ENCODE measurements at places on chromosomes 3 and 15. TPM values are rescaled to one million over a fixed set of nuclear protein-coding genes. Genes with fewer than 3 reads are reported as not detected.
A peak's percentile ranks its signal among the peaks of the same experiment; 100 is the strongest.

- DNase-seq, result no peak
Observed at GRCh38 chr3:37768107-37768809, 93.4 kb upstream of the CTDSPL start.

DNA sequence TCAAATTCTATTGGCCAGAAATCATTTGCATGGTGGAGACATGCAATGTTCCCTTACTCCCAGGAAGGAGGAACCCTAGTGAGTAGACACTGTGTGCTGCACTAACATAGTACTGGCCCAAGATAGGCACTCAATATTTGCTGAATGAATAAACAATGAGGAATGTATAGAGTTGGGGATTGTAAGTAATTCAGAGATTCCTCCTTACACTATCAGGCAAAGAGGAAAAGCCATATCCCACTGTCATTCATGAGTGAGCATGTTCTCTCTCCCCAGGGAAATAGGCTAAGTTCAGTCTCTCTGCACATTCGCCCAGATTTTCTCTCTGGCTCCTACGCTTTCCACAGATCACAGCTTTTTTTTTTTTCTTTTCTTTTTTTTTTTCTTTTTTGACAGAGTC lies 154.9 kb upstream of the WNT5A start:
- DNase-seq, result no peak

- no peak for DNase-seq
Observed at GRCh38 chr15:100777821-100778220, 101.8 kb upstream of the ALDH1A3 start.

- peak; percentile 31 for DNase-seq
Observed at GRCh38 chr15:100783760-100784492, 95.7 kb upstream of the ALDH1A3 start.

GRCh38 chr3:171068658-171069057 lies 42.1 kb upstream of the SLC2A2 start:
- no peak for DNase-seq

- DNase-seq, result no peak
Observed at GRCh38 chr3:9838856-9839255, 5.0 kb downstream of the RPUSD3 start.

DNA sequence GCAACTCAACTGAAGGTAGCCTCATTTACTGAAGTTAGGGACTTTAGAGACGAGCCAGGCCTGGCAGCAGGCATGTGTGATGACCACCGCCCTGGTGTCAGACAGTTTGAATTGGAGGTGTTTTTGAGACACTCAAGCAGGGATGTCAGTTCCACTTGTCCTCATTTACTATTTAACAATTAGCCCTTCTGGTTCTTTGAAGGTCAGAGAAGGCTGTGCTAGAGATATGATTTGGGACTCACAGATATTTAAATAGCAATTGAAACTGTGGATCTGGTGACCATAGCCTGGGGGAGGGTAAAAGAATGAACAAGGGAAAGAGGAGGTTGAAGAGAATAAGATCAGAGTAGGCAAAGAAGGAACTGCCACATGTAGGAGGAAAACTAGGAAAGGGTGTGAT lies 74.6 kb downstream of the REC114 start:
- DNase-seq, result peak; percentile 59

DNA sequence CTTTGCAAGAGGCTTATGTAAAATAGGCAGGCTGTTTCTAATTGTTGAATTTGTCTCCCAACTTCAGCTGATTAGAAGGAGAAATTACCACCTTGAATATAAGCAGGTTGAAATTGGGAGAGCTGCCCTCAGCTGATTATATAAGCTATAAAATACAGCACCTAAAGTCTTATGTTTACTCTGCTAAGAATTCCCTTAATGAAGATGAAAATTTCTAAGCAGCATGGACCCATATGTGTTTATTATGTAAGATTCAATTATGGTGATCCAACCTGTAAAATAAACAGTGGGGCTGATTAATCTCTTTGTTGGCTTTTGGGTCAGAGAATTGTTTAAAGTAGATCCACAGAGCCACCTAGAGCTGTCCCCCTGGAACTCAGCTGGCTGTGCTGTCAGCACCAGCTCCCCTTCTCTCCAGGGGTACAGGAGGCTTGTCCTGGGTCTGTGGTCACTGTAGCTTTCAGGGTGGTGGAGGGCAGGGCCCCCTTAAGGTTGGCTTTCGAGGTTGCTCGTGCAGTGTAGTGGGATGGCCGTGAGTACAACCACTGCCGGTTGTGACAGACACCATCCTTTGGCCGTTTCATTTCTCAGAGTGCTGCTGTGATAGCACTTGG lies 9.5 kb downstream of the SLCO3A1 start:
- DNase-seq, result no peak

DNA sequence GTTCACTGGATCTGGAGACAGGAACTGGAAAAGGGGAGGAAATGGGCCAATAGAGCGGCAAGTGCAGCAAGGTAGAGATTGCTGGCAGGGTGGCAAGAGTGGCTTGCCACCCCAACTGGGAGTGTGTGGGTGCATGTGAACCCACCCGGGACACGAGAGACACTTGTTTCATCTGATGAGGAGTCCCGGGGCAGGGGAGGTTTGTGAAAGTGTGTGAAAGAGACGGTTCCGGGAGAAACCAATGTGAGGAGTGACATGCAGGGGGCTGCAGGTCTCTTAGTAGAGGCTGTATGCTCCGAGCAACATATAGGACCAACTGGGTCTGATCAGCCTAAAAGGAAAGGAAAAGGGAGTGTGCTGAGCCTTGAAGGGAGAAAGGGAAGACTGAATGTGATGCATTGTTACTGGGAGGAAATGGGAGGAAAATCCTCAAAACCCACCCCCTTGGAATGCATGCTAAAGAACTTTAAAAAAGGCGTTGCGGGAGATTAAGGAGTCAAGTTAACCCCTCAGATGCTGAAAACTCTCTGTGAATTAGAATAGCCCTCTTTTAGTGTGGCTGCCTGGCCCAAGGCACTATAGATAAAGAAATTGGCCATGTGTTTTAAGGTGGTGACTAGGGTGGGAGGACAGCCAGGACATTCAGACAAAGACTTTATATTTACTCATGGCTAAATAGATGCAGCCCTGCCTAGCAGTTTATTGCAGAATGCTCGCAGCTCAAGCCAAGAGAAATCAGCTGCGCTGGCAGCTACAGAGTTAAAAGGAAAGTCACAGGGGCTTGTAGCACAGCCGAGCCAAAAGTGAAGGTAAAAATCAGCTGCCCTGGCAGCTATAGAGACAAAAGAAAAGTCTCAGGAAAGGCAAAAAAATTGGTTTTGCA lies 9.1 kb upstream of the SLC9C1 start:
- DNase-seq, result no peak

DNA sequence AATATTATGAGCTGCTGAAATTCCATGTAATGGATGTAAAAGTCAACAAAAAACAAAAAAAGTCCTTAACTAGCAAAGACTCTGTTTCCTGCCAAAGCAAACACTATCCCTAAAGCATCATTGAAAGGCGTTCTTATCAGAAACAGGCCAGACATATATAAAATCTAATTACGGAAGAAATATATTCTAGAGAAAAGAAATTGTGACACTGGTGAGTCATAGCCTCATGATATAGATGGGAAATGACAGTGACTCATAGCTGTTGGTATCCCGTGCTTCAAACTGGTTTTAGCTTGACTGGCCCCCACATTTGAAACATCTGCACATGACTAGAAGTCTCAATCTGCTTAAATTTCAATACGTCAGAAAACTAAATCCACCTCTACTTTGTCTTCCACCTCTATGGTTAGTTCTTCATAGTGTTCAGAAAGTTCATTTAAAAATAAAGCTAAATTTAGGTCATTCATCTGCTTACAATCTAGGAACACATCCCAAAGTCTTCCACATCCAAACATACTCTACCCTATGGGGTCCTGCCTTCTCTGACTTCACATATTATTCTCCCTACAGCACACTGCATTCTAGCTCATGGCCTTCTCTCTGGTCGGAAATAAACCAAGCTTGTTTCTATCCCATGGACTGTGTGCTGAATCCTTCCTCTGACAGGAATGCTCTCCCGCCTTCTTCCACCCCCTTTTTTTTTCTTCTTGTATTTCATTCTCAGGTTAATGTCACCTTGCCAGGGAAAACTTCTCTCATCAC lies 456.3 kb upstream of the ARRDC4 start:
- DNase-seq, result no peak

DNA sequence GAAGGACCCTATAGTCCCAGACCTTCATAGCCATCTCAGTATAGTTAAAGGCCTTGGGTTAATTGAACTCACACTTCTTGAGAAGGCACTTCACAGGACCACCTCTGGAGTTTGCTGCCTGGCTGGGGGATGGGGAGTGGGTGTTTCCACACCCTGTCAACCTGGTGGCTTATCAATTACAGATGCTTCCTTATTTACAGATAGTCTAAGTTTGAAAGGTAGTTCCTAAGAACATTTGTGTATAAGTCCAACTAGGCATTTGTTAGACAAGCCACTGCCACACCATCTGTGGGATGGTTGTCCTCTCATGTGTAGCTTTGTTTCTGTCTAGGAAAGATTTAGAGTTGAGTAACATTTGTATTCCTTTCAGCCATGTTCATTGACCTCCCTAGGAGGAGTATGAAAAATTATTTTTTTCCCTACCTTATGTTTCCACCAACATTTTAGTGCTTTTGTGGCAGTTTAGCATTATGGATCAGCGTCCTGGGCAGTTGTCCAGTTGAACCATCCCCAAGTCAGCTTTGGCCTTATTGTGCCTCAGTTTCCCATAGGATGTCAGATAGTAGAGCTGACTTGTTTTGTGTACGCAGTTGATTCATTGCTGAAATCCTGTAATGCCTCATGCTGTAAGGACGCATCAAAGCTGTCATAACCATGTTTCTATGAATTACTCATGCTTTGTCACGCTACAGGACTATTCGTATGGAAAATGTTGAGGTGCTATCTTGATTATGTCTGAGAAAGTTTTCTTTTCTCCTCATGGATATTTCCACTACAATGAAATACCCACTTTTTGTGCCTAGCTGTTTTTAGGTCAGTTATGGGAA lies 21.2 kb upstream of the SIAH2 start:
- no peak for DNase-seq

- no peak for DNase-seq
Observed at GRCh38 chr3:115293321-115293720, 146.2 kb upstream of the ZBTB20 start.

GRCh38 chr3:120114981-120115380 lies 20.7 kb upstream of the GSK3B start:
- DNase-seq, result no peak

- no peak for DNase-seq
Observed at GRCh38 chr3:64518950-64519349, 168.8 kb downstream of the ADAMTS9 start.

GRCh38 chr3:59502806-59503205 lies 453.0 kb upstream of the CFAP20DC start:
- no peak for DNase-seq

GRCh38 chr15:71088155-71088554 lies 27.1 kb upstream of the THSD4 start:
- DNase-seq, result no peak

DNA sequence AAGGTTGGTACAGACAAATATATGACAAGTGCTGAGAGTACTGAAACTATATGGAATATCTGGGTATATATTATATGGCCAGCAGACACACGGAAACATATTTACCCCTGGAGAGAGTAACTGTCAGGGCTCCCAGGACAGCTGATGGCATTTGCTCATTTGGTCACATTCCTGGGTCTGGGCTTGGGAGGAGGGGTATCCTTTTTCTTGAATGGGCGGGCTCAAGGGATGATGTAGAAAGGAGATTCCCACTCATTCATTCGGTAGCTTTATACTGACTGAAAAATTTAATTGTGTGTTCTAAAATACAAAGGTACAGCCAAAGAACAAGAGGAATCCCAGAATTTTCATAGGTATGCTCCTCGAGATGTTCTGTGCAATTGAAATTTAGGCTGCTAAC lies 131.0 kb downstream of the KCNAB1 start:
- no peak for DNase-seq

DNA sequence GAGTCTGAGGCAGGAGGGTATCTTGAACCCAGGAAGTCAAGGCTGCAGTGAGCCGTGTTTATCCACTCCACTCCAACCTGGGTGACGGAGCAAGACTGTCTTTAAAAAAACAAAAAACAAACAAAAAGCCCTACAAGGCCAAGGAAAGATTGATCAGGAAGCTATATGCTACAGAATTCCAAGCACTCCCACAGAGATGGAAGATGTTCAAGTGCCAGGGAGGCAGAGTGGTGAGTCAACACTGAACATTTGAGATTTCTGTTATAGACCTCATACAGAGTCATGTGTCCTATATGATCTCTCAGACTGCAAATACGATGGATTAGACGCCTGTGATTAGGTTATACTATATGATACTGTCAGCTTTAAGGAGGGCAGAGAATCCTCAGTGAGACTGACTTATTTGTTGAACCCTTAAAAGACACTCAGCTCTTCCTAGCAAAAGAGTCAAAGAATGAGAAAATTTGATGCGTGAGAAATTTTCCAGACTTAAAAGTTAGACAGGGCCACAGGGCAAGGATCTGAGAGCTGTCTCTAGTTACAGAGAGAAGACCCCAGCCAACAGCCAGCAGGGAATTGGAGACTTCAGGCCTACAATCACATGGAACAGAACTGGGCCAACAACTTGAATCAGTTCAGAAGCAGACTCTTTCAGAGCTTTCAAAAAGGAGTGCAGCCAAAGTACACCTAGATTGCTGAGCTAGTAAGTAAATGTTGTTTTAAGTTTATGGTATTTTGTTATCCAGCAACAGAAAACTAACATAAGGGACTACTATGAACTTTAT lies 107.6 kb downstream of the PIK3CB start:
- DNase-seq, result no peak

DNA sequence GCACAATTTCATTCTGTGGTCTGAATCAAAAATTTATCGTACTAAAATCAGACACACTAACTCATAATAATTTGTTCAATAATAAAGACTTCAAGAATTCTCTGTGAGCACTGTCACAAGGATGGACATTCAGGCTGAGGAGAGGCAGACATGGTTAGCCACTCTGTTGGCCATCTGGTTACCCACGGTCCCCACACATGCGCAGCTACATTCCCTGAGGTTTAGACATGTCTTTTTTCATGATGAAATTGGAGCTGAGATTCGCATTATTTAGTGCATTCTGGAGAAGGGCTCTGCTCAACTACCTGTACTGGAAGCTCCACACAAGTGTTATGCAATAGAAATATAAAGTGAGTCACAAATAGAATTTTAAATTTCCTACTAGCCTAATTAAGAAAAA lies 156.9 kb downstream of the SUCNR1 start:
- DNase-seq, result no peak

DNA sequence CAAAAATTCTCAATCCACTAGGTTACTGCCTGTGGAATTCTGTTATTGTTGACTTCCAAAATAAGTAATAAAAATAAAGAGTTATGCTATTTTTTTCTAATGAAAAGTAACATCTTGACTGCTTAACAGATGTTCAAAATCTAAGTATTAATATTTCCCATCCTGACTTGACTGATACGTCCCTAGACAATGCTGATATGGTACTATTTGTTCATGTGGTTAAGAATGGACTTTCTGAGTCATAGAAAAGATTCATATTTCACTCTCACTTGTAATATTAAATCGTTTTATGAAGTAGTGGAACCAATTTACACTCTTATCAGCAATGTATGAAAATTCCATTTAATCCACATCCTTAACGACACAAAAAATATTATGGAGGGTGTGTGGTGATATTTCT lies 104.8 kb upstream of the PLSCR5 start:
- no peak for DNase-seq

- DNase-seq, result no peak
Observed at GRCh38 chr3:183816681-183817510, 8.5 kb downstream of the MAP6D1 start.

The SMCO1 gene
- 78.6 TPM for total RNA-seq

The ANKUB1 gene
- not detected for total RNA-seq

The SOX2 gene
- total RNA-seq, result 0.27 TPM

The IRAK2 gene
- total RNA-seq, result 2.0 TPM
